ENCODE measurements at places on chromosomes 7 and 10. TPM values are rescaled to one million over a fixed set of nuclear protein-coding genes. Genes with fewer than 3 reads are reported as not detected.

The FAM25G gene
- total RNA-seq, result not detected

- DNase-seq, result peak; percentile 51
- peak overlapping the region; percentile 56 for H3K4me3 ChIP-seq
- H3K36me3 ChIP-seq, result no peaks in the 10 kb centered on the region
- H3K27ac ChIP-seq, result peak overlapping the region; percentile 78
- no peaks in the 10 kb centered on the region for H3K27me3 ChIP-seq
These were observed 464 bp downstream of the KIAA1217 start for GRCh38 chr10:24209432-24209771.

The ESYT2 gene
- 62.6 TPM for total RNA-seq

- no peak overlapping the region for H3K27ac ChIP-seq
- no peak for DNase-seq
- peaks cover 10% of the 10 kb centered on the region for H3K4me1 ChIP-seq
- H3K36me3 ChIP-seq, result peaks cover 89% of the 10 kb centered on the region
- no peaks in the 10 kb centered on the region for H3K27me3 ChIP-seq
- no peak overlapping the region for H3K4me3 ChIP-seq
These were observed 75.2 kb downstream of the WAPL start for GRCh38 chr10:86446440-86446839.

The DNAJC1 gene
- total RNA-seq, result 31.7 TPM

DNA sequence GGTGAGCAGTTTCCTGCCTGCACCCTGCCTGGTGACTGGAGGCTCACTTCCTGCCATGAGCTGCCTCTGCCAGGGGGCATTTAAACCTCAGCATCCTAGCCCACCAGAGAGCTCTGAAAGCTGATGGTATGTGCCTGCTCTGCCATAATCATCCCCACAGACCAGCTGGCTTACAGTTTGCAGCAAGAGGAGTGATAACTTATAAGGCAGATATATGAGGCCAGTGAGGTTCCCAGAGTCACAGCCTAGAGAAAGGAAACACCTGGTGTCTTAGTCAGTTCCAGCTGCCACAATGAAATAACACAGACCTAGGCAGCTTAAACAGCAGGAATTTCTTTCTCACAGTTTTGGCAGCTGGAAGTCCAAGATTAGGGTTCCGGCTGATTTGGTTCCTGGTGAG is 232.0 kb downstream of the PAXIP1 start:
- H3K4me1 ChIP-seq, result no peaks in the 10 kb centered on the region
- no peaks in the 10 kb centered on the region for H3K36me3 ChIP-seq
- no peaks in the 10 kb centered on the region for H3K27me3 ChIP-seq
- H3K27ac ChIP-seq, result no peak overlapping the region
- no peak for DNase-seq

The MCM10 gene
- 5.7 TPM for total RNA-seq

The HOXA4 gene
- total RNA-seq, result 5.8 TPM

DNA sequence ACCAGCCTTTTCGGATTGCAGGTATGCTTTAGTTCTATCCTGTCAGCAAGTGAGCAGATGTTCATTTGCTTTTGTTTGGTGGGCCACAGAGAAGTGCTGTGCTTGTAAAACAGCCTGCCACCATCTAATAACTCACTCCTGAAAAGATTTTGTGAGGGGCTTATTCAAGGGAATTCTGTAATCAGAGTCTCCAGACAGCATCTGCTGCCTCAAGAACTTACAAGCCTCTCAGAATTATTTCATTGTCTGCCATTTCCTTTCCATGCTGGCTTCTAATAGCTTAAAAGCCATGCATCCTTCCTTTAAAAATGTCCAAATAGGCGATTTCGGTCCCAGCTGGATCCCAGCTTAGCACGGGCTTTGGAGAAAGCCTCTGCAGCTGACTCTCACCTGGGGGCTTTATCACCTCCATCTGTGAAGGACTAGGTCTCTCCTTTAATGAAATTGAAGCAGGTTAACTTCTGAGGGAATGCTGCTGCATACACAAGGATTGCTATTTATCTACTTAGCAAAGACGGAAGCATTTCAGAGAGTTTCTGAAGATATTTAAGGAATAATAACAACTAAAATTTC is 48.0 kb downstream of the MALRD1 start:
- no peaks in the 10 kb centered on the region for H3K4me1 ChIP-seq
- no peak overlapping the region for H3K4me3 ChIP-seq
- no peak overlapping the region for H3K27ac ChIP-seq
- DNase-seq, result no peak
- H3K27me3 ChIP-seq, result no peaks in the 10 kb centered on the region

DNA sequence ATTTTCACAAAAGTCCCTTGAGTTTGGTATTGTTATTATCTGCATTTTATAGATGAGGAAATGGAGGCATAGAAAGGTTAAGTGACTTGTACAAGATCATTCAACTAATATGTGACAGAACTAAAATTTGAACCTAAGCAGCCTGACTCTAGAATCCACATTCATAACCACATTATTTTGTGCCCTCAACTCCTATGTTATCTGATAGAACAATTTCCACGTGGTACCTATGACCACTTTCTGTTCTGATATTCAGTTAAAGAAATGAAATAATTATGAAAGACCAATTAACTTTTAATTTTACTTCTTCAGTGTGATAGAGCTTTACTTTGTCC is 17.5 kb downstream of the BCAP29 start:
- DNase-seq, result no peak
- H3K27ac ChIP-seq, result no peak overlapping the region
- no peaks in the 10 kb centered on the region for H3K27me3 ChIP-seq
- peaks cover 64% of the 10 kb centered on the region for H3K36me3 ChIP-seq
- no peak overlapping the region for H3K4me3 ChIP-seq

- peaks cover 10% of the 10 kb centered on the region for H3K4me1 ChIP-seq
- no peak overlapping the region for H3K27ac ChIP-seq
- H3K36me3 ChIP-seq, result no peaks in the 10 kb centered on the region
- no peaks in the 10 kb centered on the region for H3K27me3 ChIP-seq
- H3K4me3 ChIP-seq, result no peak overlapping the region
These were observed 46.7 kb downstream of the PARD3 start for GRCh38 chr10:34768261-34768971.

The SUGCT gene
- total RNA-seq, result not detected
